GM23338 (cell line): ENCODE measurements at places on chromosomes 13 and 19. TPM values are rescaled to one million over a fixed set of nuclear protein-coding genes. Genes with fewer than 3 reads are reported as not detected.
A peak's percentile ranks its signal among the peaks of the same experiment; 100 is the strongest.

Gene NLRP11
- total RNA-seq: not detected in 2 replicates

Gene DAND5
- 0.28 TPM in 1 of 2 replicates, not detected in the other for total RNA-seq

Gene KRTDAP
- not detected in 2 replicates for total RNA-seq

Gene JAK3
- 4.2 and 5.4 TPM in 2 replicates for total RNA-seq

Gene SIGLEC12
- total RNA-seq: not detected in 2 replicates

GRCh38 chr19:55777528-55777927 is 8.6 kb downstream of the RFPL4AL1 start:
- H3K4me1 ChIP-seq: no peaks in the 10 kb centered on the region
- no peak overlapping the region for H3K27ac ChIP-seq
- peak; percentile 12 for DNase-seq
- H3K36me3 ChIP-seq: peaks cover 7% of the 10 kb centered on the region
- H3K27me3 ChIP-seq: no peaks in the 10 kb centered on the region

DNA sequence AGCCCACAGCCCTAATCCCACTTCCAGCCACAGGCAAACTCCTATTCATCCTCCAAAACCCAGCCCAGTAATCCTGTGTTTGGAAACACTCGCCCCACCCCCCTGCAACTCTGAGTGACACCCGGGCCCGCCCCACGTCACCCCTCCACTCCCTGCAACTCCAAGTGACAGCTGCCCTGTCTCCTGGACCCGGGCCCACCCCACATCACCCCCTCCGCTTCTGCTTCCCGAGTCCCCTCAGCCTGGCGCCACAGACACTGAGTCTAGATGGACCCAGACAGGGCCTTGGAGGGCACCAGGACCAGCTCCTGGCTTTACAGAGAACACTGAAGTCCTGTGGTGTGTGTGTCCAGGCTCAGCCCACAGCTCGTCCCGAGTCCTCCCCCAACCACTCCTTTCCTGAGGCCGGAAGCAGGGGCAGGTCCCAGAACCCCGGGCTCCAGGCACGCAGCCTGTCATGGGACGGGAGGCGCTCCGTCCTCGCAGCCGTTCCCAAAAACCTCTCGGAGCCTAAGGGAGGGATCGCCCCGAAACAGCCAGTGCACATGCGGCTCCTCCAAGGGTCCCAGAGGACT is 7.7 kb downstream of the REXO1 start:
- DNase-seq: no peak
- no peaks in the 10 kb centered on the region for H3K27me3 ChIP-seq
- H3K4me3 ChIP-seq: no peak overlapping the region
- H3K4me1 ChIP-seq: no peaks in the 10 kb centered on the region; the same call in 1 of the 2 replicates
- H3K36me3 ChIP-seq: no peaks in the 10 kb centered on the region

GRCh38 chr19:4803736-4804695 is 12.5 kb downstream of the FEM1A start:
- H3K4me3 ChIP-seq: no peak overlapping the region
- peak; percentile 95 for DNase-seq
- H3K27ac ChIP-seq: no peak overlapping the region
- no peaks in the 10 kb centered on the region for H3K36me3 ChIP-seq
- no peaks in the 10 kb centered on the region for H3K27me3 ChIP-seq

DNA sequence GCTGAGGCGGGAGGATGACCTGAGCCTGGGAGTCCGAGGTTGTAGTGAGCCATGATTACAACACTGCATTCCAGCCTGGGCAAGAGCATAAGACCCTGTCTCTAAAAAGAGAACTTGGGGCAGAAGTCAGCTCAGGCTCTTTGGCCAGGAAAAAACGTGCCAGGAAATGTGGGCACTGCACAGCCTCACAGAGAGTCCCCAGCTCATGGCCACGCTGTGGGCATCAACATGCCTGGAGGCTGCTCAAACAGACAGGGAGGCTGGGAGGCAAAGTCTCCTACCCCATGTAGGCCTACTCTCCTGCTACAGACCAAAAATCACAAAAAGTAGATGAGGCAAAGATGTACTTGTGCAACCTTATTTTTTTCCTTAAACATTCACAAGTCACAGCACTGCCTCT is 49.4 kb downstream of the PEPD start:
- no peaks in the 10 kb centered on the region for H3K4me1 ChIP-seq
- no peak overlapping the region for H3K27ac ChIP-seq
- no peaks in the 10 kb centered on the region for H3K27me3 ChIP-seq
- no peaks in the 10 kb centered on the region for H3K36me3 ChIP-seq

- H3K4me3 ChIP-seq: no peak overlapping the region
- H3K27ac ChIP-seq: no peak overlapping the region
- H3K27me3 ChIP-seq: no peaks in the 10 kb centered on the region
- DNase-seq: peak; percentile 41
Observed at GRCh38 chr13:108859197-108860012, 230.0 kb downstream of the MYO16 start.

GRCh38 chr19:35330475-35330874 is 1.5 kb downstream of the CD22 start:
- no peaks in the 10 kb centered on the region for H3K27me3 ChIP-seq
- H3K36me3 ChIP-seq: no peaks in the 10 kb centered on the region
- no peak for DNase-seq
- no peak overlapping the region for H3K27ac ChIP-seq

DNA sequence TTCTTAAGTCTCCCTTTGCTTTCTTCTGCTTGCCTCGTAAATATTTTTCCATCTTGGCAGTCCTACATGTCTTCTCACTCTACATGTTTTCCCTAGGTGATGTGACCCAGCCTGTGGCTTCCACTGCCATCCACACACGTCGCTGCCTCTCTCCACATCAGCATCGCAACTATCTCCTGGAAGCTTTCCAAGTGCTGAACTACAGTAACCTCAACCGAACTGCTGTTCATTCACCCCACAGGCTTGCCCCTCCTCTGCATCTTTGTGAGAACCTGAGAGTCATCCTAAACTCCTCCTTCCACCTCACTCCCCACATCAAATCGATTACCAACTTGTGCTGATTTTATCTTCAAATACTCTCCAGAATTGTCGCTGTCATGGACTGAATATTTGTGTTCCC is 41.2 kb upstream of the USPL1 start:
- no peaks in the 10 kb centered on the region for H3K36me3 ChIP-seq
- no peak overlapping the region for H3K4me3 ChIP-seq
- no peak for DNase-seq
- H3K4me1 ChIP-seq: no peaks in the 10 kb centered on the region

GRCh38 chr13:99981735-99982035 is at the start of gene ZIC2:
Gene ZIC2, plus strand, starts transcription at chr13:99981784. Its CDS starts 281 bp downstream, at chr13:99982065.
- peaks cover 29% of the 10 kb centered on the region for H3K4me1 ChIP-seq
- peak within 1 kb of the TSS; percentile 88; the same call in 1 of the 2 replicates for H3K27ac ChIP-seq
- H3K4me3 ChIP-seq: peak within 1 kb of the TSS; percentile 89
- peak; percentile 73 for DNase-seq
- peaks cover 75% of the 10 kb centered on the region for H3K27me3 ChIP-seq

- peaks cover 25% of the 10 kb centered on the region for H3K4me1 ChIP-seq
- no peak overlapping the region for H3K27ac ChIP-seq
- no peak for DNase-seq
- no peaks in the 10 kb centered on the region for H3K36me3 ChIP-seq
- H3K27me3 ChIP-seq: no peaks in the 10 kb centered on the region
- no peak overlapping the region for H3K4me3 ChIP-seq
Observed at GRCh38 chr13:42728507-42729180, 52.7 kb upstream of the FAM216B start.

GRCh38 chr13:33180122-33180804 is 105.3 kb downstream of the STARD13 start:
- H3K36me3 ChIP-seq: no peaks in the 10 kb centered on the region
- H3K27me3 ChIP-seq: peaks cover 53% of the 10 kb centered on the region
- H3K27ac ChIP-seq: no peak overlapping the region
- no peak overlapping the region for H3K4me3 ChIP-seq

GRCh38 chr19:48963371-48964204 is 1.5 kb upstream of the FTL start:
- peaks cover 18% of the 10 kb centered on the region for H3K4me1 ChIP-seq
- H3K27ac ChIP-seq: peak overlapping the region; percentile 99
- H3K27me3 ChIP-seq: no peaks in the 10 kb centered on the region
- peak overlapping the region; percentile 100 for H3K4me3 ChIP-seq

DNA sequence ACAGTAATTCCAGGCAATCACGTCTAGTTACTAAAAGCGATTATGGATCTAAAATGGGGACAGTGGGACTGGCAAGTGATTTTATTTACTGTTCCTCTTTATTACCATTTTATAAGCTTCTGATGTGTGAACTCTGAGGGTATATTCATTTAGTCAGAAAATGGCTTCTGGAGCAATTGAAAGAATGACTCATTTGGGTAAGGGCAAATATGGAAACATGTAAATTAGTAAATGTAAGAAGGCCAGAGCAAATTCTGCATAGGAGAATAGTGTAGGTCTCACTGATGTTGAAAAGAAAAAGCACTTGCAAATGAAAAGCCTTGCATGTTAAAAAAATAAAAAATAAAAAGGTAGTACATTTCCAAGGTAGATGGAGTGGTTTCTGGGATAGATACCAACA is 262.2 kb downstream of the KLF5 start:
- no peaks in the 10 kb centered on the region for H3K36me3 ChIP-seq
- no peak overlapping the region for H3K4me3 ChIP-seq
- no peaks in the 10 kb centered on the region for H3K4me1 ChIP-seq
- H3K27ac ChIP-seq: no peak overlapping the region

DNA sequence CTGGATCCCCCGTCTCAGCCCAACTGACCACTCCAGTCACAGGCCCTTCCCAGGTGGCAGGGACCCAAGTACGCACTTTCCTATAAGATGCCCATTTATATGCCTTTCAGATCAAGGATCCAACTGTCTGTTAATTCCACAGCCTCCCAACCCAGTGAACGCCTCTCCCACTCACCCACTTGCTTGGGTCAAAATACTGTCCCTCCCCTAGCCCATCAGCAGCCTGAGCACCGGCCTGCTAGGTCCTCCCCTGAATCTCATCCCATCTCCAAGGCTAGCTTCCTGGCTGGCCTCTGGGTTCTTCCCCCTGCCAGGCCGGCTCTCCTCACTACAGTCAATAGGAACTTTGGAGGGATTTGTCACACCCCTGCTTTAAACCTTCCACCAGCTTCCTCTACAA is 1.9 kb downstream of the UBE2S start:
- peaks cover 48% of the 10 kb centered on the region for H3K36me3 ChIP-seq
- peaks cover 21% of the 10 kb centered on the region for H3K4me1 ChIP-seq
- H3K27ac ChIP-seq: peak overlapping the region; percentile 50; the same call in 1 of the 2 replicates
- no peaks in the 10 kb centered on the region for H3K27me3 ChIP-seq
